ENCODE measurements at places on chromosomes 16 and 17.

GRCh38 chr16:19132255-19132654, 18.5 kb downstream of the ITPRIPL2 start:
- no peak for DNase-seq

GRCh38 chr16:67679935-67680897, 13.6 kb downstream of the C16orf86 start:
- DNase-seq: no peak

- DNase-seq: peak; percentile 75
Observed at GRCh38 chr17:45132320-45132571, at the start of gene PLCD3. PLCD3 (minus strand) TSS chr17:45132515; CDS start chr17:45132410, 105 bp downstream.

DNA sequence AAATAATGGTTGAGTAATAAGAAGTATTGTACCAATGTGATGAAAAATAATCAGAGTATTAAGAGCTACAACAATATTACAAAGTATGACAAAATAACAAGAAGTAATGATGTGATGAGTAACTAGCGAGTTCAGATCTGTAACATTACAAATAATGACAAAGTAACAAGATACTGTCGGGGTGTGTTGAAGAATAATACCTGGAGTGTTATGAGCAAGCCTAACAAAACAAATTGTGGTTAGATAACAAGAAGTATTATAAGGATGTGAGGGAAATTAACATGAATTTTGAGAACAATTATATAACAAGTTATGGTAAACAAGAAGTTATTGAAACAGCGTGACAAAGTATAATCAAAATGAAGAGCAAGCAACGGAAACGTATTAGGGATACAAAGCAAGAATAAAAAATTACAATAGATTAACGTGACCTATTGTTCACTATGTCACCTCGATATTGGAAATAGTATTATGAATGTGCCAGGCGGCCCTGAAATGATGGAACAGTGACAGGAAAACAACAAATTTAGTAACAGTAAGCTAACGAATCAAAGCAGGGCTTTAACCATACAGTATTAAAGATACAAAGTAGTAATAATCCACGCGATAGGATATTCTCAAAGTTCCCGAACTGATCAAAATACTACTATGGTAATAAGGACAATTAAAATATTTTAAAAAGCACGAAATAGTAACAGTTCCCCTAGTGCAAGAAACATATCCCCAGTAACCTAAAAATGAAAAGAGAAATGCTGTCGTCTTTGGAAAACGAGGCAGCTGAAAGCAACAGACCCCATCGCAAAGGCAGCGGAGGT, 1.6 kb downstream of the TBX4 start:
- DNase-seq: no peak

GRCh38 chr17:58534901-58535421, 20.5 kb upstream of the MTMR4 start:
- no peak for DNase-seq

- DNase-seq: no peak
Observed at GRCh38 chr17:42553866-42554249, 1.1 kb downstream of the HSD17B1 start.

DNA sequence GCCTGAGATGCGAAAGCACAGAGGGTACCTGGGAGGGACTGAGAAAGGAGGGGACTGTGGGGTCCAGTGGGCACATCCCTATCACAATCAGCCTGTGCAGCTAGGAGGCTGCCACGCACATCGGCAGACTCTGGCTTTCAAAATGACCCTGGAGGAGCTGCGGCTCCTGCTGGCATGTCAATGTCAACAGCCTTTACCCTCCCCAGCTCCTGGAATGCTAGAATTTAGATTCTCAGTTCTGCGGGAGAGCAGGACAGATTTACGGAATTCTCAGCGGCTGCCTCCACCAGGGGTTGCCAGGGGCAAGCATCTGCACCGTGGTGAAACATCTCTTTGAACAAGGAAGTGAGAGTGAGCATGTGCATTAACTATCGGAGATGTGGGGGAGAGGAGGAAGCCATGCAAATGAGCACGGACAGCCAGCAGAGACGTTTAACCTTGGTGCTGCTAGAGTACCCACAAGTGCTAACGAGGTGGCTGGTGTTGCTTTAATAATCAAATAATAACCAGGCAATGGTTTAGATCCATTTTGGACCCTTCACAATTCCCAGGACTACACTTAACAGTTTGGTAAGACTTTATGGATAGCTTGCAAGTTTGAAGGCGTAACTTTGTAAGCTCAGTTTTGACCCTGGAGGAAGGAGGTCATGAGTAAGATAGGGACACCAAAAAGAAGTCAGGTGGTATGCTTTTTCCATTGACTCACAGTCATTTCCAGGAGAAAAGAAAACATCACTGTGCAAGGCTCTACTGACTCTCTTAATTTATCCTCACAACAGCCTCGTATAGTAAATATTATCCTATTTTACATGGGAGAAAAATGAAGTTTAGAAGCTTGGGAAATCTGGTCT, 54.1 kb downstream of the XYLT1 start:
- DNase-seq: peak; percentile 27

DNA sequence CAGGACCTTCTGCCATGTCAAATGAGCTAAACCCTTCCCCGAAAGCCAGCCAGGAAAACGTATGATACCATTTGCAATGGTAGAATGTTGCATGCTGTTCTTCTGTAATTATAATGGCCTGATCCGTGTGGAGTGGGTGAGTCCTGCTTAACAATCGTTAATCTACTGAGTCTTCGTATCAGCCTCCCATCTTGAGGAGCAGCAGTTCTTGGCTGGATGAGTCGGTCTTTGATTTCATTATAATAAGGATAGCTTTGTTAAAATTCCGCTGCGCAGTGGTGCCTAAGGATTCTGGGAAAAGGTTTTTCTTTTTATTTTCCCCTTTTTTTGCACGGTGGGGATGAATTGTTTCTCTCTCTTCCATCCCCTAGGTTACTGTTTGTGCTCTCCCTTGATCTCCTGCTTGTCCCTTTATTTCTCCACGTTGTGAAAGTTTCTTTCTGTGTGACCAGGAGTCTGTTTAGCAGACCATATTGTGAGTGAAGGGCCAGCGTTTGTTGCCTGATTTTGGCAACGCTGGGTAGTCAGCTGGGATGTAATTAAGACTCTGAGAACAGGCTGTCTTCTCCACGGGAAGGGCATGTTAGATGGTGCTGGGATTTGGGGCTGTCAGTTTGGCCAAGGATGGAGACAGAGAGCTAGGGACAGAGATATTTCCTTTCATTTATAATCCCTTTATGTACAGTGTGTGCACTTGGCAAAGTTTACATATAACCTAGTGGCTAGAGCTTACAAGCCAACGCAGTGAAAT, 263.0 kb downstream of the FTO start:
- DNase-seq: no peak

DNA sequence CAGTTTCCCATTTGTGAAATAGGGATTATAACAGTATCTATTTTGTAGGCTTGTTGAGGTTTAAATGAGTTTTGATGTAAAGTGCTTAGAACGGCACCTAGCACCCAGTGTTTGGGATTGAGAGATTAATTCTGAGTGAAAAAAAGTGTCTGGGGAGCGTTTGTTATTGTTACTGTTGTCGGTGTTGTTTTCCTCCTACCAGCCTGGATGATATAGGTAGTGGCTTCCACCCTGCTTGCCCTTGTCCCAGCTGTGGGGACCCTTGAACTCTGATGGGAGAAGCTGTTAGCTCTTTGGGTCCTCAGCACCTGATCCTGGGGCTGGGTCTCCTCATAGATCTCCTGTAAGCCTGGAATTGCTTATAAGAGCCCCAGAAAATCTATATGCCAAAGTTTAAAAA, 4.9 kb downstream of the FMNL1 start:
- DNase-seq: no peak

- no peak for DNase-seq
Observed at GRCh38 chr16:64121473-64121872, 1000.4 kb downstream of the CDH11 start.

DNA sequence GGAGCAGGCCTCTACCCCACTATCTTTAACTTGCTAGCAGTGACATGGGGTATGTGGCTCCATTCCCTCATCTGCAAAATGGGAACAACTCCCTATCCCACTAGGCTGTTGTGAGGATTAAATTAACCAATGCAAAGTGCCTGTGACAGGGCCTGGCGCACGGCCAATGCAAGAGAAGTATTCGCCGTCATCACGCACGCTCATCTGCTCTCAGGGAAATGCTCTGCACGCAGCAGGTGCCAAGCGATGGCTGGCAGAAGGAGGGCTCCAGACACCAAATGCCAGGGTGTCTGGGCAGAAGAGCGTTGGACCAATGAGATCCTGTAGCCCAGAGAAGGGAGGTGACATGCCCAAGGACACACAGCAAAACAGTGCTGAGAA, 17.3 kb downstream of the FAM83G start:
- no peak for DNase-seq

DNA sequence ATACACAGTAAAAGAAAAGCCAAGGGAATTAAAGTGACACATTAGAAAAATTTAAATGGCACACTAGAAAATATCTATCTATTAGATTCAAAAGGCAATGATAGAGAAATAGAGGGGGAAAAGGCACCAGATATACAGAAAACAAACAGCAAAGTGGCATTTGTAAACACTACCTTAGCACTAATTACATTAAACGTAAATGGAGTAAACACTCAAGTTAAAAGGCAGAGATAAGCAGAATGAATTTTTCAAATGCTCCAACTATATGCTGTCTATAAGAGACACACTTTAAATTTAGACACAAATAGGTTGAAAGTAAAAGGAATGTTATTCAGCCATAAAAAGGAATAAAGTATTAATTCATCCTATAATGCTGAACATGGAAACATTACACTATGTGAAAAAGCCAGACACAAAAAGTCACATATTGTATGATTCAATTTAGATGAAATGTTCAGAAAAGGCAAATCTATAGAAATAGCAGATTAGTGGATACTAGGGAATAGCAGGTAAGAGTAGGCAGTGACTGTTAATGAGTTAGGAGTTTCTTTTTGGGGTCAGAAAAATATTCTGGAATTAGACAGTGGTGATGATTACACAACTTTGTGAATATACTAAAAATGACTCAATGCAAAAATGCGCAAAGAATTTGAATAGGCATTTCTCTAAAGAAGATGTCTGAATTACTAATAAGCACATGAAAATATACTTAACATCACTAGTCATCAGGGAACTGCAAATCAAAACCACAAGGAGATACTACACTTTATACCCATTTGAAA, 92.4 kb downstream of the BRIP1 start:
- DNase-seq: no peak

GRCh38 chr16:886802-887731, 83.7 kb downstream of the LMF1 start:
- peak; percentile 6 for DNase-seq

DNA sequence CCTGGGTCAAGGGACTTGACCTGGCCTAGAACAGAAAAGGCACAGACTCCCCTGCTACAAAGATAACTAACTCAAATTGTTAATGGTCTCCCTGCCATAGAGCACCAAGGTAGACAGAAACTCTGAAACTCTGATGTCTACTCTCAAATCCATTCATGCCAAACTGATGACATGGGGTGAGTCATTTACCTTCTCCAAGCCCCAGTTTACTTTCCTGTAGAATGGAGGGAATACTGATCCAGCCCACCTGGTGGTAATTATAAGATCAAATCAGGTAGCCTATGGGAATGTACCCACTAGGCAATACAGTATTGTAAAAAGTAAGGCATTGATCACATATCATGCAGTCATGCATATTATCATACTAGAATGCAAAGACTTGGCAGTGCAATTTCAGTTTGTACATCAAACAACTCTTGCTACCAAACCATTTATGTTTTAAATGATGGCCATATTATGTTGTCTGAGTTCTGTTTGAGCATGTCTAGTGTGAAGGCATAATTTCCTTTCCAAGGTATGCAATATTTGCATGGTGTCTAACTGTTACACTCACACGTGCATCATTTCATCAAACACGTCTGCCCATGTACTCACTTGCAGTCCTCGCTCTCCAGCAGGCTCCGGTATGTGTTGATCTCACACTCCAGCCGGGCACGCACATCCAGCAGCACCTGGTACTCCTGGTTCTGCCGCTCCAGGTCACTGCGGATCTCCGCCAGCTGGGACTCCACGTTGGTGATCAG, 3.0 kb downstream of the KRT31 start:
- DNase-seq: no peak

DNA sequence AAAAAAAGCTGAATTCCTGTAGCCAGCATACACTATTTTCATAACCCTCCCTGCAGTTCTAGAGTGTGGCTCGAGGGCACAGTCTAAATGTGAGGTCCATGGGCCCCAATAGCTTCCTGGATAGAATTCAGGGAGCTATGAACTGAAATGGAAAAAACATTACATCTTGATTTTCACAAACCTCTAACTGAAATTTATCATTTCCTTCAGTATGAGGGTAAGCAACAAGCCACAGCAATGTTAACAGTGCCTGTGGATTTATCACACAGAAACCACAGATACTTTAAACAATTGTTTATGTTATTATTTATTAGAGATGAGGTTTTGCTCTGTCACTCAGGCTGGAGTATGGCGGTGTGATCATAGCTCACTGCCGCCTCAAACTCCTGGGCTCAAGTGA, 18.2 kb downstream of the TMEM92 start:
- DNase-seq: no peak

- DNase-seq: no peak
Observed at GRCh38 chr16:82328881-82329469, 159.0 kb upstream of the MPHOSPH6 start.

DNA sequence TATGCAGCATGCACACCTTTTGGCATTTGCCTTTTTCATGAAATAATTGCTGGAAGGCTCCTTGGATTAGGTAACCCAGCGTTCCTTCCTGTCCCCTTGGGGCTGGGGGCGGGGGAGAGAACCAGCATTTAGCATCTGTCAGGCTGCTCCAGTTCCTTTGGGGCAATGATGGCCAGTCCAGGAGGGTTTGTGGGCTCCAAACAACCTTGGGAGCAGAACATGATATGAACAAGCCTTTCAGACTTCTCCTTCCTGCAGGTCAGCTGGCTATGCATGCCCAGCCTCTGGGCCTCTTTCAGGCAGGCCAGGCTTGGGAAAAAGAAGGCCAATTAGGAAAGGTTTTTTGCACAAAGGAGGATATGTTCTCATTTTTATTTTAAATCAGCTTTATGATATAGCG, 1.1 kb upstream of the SMTNL2 start:
- no peak for DNase-seq

DNA sequence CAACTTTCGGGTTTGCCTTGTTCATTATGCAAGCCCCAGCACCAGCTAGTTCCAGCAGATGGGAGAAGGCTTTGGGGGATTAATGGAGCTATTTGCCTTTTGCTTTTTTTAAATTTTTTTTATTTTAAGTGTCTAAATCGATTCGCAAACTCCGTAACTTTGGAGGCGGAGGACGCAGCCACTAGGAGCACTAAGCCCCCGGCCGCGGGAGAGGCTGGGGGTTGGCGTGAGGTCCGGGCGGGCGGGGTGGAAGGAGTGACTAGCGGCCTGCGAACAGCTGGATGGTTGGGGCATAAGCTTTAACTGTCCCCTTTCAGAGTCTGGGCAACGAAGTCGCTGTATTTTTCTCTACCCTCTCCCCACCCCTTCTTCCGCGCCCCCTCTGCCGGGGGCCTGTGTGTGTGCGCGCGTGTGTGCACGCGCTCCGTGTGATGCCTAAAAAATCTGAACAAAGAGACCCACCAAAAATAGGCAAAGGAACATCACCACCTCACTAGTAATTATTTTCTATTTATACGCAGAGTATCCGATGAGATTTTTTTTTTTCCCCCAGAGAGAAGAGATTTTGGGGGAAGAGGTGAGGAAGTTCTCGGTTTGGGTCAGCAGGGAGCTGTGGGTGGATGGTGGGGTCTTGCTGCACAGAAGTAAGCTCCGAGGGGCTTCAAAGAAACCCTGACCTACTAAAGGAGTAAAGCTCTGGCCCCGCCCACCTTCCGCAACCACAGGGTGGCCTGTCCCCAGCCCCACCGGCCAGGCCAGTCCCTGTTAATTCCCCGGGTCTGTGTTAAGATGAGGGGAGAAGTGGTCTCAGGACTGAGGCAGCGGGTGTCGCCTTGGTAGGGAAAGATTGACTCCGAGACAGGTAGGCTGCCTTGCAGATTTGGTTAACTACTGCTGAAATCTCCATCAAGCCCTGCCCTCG, 2.3 kb downstream of the SHISA9 start:
- no peak for DNase-seq
